Cerebellar nuclear complex (tissue), 1 donor: ENCODE measurements at places on chromosomes 6 and 20.

DNA sequence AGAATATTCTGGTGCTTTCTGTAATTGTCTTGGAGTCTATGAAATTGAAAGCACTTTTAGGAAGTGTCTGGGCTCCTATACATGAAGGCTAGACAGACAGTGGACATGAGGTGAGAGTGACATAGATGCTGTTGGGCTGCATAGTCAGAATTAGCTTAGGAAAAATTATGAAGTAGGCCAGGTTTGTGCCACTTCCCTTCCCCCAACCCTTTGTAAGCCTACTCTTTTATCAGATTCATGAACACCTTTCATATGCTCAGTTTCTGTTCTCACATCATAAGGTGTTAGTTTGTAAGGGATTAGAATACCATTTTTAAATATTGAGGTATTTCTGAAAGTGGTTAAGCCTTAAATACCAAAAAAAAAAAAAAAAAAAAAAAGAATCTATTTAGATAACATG lies 18.4 kb upstream of the SNPH start:
- no peak for DNase-seq

DNA sequence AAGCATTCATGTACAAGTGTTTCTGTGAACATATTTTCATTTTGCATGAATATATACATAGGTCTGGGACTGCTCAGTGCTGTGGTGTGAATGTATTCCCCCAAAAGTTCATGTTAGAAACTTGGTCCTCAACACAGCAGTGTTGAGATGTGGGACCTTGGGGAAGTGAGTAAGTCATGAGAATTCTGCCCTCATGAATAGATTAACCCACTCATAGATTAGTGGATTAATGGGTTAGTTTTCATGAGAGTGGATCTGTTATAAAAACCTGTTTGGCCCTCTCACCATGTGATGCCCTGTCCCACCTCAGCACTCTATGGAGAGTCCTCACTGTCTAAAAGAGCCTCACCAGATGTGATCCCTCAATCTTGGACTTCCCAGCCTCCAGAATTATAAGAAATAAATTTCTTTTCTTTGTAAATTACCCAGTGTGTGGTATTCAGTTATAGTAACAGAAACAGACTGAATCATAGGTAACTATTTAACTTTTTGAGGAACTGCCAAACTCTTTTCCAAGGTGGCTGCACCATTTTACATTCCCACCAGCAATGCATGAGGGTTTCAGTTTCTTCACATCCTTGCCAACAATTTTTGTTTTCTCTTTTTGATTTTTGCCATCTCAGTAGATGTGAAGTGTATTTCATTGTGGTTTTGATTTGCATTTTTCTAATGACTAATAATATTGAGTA lies 45.3 kb downstream of the QRSL1 start:
- DNase-seq, result no peak

DNA sequence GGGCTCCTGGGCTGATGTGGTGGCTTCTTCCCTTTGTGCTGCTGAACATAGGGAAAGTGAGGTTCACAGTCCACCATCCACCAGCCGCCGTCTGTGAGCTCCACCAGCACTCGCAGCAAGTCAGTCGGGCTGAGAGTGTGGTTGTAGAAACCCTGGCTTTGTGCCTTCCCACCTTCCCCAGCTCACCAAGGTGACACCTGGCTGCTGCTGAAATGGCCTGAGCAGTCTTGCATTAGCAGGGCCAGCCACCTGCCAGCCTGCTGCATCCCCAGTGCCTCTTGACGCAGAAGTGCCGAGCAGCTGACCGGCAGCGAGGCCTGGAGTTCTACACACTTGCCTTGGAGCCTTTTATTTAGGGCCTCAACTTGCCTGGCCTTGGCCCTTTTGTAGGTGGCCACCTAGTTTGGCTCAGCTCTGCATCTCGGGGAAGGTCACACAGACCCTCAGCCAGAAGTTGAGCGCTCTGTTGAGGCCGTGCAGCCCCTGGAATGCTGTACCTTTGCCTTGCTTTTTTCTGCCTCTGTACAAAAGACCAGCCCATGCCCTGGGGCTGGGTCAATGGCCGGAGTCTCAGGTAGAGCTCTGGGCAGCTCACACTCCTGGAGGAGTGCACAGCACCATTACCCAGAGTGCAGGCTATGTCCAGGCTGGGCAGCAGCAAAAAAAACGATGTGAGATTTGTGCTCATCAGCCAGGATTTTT lies 76.5 kb downstream of the PTPN1 start:
- no peak for DNase-seq

DNA sequence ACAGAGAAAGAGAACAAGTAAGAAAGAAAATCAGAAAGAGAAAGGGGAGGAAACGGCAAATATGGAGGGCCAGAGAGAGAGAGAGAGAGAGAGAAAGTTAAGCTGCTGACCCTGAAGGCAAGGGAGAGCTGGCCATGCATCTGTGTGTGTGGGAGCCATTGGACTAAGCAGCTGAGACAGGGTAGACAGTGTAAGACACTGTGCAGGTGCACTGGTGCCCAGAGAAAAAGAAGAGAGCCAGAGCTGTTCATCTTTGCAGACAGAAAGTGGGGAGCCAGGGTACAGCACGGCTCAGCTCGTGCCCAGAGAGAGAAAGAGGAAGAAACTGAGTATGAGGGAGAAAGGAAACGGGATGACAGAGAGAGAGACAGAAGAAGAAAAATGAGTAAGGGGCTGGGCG lies 24.2 kb upstream of the ZNF318 start:
- no peak for DNase-seq

DNA sequence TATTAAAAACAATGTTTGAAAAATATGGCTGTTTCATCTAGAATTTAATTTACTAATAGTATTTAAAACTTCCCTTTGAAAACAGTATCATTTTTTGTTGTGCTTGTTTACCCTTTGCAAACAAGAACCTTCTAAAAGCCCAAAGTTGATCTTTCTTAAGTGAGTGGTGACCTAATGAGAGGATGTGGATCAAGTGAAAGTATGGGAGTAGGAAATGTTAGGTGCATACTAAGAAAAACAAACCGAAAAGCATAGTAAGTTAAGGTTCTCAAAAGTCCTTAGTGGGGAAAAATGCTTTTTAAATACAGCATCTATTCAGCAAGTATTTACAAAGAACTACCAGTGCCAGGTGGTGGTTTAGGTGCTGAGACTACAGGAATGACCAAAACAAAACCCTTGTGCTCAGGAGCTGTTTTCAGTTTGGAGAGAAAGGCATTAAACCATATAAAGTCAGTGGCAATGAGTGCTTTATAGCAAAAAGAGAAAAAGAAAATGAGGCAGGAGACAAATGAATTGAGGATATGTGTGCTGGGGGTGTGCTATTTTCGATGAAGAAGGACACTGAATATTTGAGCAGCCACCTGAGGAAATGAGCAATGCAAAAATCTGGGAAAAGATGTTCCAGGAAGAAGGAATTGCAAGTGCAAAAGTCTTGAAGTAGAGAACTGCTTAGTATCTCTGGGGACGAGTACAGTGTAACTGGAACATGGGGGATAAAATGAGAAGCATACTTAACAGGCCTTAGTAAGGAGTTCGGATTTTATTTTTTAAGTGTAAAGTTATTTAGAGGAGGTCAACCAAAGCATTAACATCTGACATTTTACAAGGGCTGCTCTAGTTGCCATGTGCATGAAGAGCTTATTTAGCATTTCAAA lies 24.0 kb downstream of the RNF146 start:
- no peak for DNase-seq

DNA sequence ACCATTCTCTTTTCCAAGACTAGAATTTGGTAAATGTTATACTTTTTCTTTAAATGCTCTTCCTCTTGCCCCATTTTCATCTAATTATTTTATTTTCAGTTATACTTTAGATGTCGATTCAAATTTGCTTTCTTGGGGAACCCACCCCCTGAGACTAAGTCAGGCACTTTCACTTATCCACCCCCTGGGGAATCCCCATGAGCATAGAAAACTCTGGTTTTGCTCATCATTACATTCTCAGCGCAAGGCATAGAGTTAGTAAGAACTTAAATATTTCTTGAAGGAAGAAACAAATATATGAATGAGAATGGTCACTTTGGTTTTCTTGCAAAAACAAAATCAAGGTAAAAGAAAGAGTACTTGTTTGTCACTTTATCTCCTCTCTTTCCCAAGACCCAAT lies 25.1 kb upstream of the HSF2 start:
- no peak for DNase-seq

DNA sequence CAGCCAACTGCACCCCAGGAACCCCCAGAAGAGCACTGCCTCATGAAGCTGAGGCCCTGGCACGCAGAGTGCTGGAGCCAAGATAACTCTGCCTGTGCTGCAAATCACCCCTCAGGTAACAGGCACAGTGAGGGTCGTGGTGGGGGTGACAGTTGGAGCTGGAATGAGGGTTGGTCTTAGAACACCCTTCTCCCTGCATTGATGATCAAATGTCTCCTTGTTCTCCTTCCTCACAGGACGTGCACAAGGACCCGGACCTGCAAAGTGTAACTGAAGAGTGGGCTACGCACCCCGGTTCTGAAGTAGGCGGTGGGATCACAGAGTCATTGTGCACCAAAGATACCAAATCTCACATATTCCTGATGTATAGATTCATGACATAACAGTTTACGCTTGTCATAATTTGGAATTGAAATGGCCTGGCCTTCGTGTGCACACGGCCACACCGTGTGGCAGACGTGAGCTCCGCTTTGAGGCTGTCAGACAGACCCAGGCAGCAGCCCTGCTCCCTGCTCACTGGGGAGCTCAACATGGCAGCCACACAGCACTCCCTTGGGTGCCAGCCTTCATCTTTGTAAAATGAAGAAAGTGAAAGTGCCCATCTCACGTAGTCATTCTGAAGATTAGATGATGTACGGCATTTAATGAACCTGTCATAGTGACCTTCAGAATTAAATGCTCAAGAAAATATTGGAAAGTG lies 8.8 kb downstream of the THBS2 start:
- no peak for DNase-seq

- no peak for DNase-seq
These were observed 359.9 kb upstream of the EPHA7 start for GRCh38 chr6:93779086-93779841.

DNA sequence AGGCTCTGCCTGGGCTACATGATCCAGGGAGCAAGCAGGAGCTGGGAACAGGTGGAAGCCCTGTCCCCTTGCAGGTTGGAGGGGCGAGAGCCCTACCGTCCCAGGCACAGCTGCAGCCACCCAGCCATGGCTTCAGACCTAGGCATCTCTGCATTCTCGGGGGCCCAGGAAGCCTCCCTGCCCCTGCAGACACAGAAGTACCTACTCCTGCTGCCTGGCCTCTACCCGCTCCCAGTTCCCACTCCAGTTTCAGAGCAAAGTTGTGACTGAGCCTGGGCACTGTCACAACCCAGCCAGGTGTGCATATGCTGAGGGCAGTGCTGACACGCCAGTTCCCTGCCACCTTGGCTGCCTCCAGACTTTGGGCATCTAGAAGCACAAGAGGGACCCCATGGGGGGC lies 645.9 kb downstream of the HTR1B start:
- no peak for DNase-seq

DNA sequence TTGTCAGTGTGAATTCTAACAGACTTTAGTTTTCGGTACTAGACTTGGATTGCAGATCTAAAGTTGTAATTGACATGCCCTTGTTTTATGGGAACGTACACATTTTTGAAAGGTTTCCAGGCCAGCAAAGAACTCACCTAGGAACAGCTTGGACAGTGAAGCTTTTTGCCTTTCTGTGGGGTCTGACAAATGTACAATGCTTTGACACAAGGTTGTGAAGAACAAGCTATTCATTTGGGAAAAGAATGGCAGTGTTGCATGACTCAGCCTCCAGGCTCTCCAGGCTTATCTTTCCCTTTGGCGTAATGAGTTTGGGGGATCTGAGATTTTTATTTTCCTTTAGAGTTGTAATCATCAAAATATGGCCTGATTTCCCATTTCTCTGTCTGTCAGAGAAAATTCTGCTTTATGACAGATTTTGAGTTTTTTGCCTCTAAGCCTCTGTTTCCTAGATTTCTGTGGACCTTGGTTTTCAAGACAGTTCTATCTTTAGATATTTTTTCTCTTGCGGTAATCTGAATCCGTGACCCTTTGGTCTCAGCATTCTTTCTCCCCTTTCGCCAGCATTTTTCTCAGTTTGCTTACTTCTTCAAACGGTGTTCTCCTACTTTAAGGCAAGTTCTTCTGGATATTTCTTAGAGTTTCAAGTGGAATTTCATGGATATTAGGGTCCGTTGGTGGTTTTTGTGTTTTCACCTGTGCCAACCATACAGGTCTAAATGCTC lies 221.0 kb downstream of the ADGB start:
- no peak for DNase-seq

- no peak for DNase-seq
These were observed 214.6 kb upstream of the CNR1 start for GRCh38 chr6:88380618-88381288.

GRCh38 chr6:116144605-116145004 lies 18.7 kb upstream of the COL10A1 start:
- DNase-seq, result no peak

GRCh38 chr6:8821981-8822381 lies 386.6 kb upstream of the SLC35B3 start:
- no peak for DNase-seq

- no peak for DNase-seq
These were observed 592.3 kb downstream of the PKHD1 start for GRCh38 chr6:51495096-51495495.

- no peak for DNase-seq
These were observed 97.4 kb upstream of the ELOVL5 start for GRCh38 chr6:53446151-53446550.

DNA sequence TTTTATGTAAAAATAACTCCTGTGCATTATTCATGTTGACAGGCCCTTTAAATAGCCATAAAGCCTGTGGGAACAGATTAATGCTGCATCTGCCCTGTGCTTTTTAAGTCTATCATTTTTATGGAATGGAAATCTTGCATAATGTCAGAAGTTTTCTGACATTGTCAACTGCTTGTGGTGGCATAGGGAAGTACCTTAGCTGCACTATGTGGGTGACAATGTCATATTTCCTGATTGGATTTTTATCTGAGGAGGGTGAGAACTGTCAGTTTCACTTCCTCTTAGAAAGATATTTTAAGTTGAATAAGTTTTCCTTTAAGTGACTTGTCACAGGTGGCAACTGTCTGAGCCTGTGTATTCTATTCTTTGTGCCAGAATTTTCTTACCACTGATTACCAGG lies 267.9 kb downstream of the PLCB1 start:
- DNase-seq, result no peak

DNA sequence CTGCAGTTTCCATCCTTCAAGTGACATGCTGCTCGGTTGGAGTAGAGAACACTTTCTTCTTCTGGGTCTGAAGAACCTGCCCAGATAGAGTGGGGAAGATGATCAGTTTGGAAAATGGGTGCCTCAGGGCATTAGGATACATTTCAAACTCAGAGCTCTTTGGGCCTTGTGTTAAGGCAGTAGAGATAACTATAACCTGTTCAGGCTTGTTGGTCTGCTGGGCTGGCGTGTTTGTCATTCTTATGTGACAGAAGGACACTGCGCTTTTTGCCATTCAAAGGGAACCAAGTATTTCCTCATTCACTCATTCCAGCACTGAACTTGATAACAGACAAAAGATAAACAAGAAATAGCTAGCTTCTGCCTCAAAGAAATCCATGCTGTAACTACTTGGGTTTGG lies 3.8 kb downstream of the TOMM34 start:
- DNase-seq, result no peak
